ENCODE measurements at places on chromosomes 11 and 22.
A peak's percentile ranks its signal among the peaks of the same experiment; 100 is the strongest.

- no peak for DNase-seq
Measured at GRCh38 chr11:33913991-33914390, 22.1 kb upstream of the LMO2 start.

DNA sequence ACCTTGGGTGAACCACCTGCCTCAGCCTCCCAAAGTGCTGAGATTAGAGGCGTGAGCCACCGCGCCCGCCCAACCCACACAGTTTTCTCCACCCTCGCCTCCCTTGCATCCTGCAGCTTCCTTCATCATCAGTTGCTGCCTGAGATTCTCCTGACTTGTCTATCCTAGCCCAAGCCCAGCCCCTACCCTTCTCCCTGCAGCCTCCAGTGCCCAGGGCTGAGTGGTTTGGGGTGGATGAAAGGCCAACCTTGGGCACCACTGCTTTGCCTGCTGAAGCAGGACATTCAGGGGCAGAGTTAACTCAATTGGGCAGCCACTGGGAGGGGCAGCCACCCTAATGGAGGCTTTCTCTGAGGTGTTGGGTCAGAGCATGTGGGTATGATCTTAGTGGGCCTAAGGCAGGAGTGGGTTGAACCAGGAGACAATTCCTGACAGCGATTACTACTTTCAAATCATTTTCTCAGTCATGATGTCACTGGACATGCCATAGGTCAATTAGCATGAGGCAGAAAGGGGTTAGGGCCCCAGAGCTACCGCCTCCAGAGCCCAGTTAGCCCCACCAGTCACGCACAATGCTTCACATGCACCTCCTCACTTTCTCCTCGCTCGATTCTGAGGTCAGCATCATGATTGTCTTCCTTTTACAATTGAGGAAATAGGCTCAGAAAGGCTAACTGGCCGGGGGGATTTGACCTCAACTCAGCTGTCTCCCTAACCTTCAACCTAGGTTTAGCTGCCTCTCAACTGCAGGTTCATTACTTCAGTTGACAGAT, 1.0 kb upstream of the FKBP2 start:
- no peak for DNase-seq

DNA sequence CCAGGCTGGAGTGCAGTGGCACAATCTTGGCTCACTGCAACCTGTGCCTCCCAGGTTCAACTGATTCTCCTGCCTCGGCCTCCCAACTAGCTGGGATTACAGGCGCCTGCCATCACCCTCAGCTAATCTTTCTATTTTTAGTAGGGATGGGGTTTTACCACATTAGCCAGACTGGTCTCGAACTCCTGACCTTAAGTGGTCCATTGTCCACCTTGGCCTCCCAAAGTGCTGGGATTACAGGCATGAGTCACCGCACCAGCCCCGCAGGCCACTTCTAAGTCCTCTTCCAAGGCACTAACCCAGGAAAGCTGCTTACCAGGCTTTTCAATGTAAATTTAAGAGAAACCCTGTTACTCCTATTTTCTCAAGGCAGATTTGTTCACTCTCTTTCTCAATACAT, 50.4 kb downstream of the DENND5A start:
- DNase-seq: no peak

DNA sequence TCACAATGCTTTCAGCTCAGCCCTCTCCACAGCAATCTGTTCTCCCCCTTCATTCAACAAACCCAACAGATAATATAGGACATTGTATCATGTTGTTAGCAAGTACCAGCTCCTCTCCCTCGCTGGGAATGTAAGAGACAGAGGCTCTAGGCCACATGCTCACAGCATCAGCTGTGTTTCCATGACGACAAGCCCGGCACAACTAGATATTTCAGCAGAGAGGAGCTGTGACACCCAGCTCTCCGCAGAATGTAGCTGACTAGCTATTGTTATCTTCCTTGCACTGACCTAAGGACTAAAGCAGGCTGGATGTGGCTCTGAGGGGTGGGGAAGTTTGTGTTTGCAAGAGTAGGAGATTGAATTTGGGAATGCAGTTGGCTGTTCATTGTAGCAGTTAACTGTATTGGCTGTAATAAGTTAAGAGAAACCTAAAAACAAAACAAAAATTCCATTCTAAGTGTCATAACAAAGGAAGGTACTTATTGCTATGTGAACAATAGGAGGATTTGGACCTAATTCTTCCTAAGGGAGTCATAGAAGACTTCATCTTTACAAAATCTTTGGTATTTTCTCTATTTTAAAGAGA, 28.0 kb upstream of the RRAS2 start:
- no peak for DNase-seq

- no peak for DNase-seq
Measured at GRCh38 chr11:1756791-1757771, 6.6 kb downstream of the CTSD start.

DNA sequence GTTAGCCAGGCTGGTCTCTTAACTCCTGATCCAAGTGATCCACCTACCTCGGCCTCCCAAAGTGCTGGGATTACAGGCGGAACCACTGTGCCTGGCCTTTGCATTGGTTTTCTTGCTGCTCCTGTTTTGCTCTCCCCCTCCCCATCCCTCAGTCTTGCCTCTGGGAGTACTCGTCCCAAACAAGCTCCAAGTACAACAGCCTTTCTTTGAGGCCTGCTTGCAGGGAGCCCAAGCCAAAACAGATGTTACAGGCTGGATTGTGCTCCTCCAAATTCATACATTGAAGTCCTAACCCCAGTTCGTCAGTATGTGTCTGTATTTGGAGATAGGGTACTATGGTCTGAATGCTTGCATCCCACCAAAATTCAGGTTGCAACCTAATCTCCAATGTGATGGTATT, 8.6 kb downstream of the IGLL1 start:
- DNase-seq: no peak

DNA sequence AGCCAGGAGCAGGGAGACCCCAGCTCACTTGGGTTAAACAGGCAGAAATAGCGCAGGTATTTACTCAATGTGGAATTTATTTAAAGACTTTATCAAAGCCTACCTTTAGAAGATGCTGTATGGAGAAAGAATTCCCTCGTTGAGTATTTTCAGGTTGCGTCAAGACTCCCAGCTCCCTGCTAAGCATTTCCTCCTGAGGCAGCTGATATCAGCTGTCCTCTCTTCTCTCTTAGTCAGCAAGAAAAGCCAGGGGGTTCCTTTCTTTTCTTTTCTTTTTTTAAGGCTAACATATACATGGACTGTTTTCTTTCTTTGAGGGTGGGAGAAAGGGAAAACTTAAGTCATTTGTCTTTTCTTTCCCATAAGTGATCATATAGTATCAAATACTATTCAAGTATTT, 125.8 kb upstream of the POU2AF2 start:
- DNase-seq: no peak

DNA sequence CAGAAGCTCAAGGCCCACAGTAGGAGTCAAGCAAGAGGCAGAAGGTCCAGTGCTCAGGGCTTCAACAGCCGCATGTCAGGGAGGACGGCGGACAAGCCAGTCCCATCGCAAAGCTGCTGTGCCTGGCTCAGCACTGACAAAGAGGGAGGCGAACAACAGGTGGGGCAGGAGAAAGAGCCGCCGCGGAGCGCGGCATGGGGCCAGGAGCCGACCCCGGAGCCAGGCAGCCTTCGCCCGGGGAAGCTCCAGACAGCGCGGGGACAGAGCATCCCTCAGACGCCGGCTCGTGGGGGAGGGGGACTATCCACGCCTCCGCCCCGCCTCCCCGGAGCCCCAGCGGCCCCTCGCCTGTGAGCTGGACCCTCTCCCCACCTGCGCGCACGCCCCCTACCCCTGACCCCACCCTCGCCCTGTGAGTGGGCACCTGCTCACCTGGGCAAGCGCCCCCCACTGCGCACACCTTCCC, 369 bp downstream of the DHCR7 start:
- peak; percentile 32 for DNase-seq

GRCh38 chr11:11279956-11280689, 72.9 kb downstream of the CSNK2A3 start:
- no peak for DNase-seq

GRCh38 chr22:11629661-11630385, 3898.2 kb upstream of the OR11H1 start:
- no peak for DNase-seq

DNA sequence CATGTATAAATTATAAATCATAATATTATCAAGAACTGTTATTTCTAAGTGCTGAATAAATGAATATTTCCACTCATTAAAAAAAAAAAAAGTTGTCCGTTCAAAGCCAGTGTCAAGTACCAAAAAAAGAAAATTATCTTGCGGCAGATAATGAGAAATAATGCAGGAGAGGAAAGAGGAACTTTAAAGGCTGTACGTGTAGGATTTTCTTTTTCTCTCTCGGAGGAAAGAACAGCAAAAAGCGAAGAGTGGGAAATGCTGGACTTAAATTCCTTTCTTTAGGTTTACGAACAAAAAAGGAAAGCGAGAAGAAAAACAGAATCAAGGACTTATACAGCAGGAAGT, 999 bp upstream of the CCDC83 start:
- DNase-seq: no peak

DNA sequence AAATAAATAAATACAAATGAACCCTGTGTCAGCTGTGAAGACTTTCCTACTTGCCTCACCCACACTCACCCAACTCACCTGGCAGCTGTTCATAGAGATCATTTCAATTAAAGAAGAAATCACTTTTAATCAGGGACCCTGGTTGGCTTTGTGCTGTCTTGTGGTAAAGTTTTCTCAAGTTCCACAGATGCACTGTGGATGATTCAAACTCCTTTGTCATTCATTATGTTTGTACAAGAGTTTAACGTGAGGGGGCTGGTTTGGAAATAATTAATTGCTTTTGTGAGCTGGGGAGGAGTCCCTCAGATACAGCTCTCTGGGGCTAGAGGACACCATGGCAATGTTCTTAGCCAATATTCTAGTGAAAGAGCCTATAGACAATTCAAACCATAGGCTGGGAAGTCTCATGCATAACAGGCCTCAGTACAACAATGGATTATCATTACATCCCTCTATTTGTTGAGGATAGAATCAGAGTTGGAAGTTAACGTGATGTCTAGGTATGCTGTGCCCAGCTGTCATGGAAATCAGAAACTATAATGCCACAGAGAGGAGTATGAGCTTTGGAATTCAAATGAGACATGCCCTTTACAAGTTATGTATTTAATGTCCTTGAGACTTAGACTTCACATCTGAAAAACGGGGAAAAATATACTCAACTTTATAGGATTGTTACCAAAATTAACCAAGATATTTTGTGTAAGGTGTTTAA, 698.5 kb downstream of the KCNA4 start:
- no peak for DNase-seq

- DNase-seq: no peak
Measured at GRCh38 chr22:25110596-25110845, 89.1 kb upstream of the CRYBB3 start.

GRCh38 chr11:83835423-83835822, 549.3 kb upstream of the CCDC90B start:
- no peak for DNase-seq

GRCh38 chr22:24583221-24584165, 9.4 kb downstream of the LRRC75B start:
- no peak for DNase-seq

DNA sequence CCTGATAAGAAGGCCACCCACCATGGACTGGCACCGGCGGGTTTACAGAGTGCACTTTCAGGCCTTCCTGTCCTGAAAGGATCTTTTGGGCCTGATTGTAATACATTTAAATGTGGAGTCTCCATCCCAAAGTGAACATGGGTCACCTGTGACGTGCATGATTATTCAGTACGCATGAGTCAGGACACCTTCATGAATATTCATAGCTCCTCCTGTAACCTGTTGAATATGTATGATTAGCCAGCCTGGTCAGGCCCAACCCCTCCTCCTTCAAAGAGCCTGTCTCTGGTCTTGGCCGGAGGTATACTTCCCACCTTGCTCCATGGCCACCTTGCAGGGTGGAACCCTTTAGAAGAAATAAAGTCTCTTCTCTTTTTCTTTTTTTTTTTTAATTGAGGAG, 75.9 kb upstream of the NUP50 start:
- no peak for DNase-seq

- DNase-seq: no peak
Measured at GRCh38 chr11:45097721-45098493, 48.5 kb upstream of the PRDM11 start.

GRCh38 chr11:94563848-94564467, 3.2 kb upstream of the PIWIL4 start:
- no peak for DNase-seq

DNA sequence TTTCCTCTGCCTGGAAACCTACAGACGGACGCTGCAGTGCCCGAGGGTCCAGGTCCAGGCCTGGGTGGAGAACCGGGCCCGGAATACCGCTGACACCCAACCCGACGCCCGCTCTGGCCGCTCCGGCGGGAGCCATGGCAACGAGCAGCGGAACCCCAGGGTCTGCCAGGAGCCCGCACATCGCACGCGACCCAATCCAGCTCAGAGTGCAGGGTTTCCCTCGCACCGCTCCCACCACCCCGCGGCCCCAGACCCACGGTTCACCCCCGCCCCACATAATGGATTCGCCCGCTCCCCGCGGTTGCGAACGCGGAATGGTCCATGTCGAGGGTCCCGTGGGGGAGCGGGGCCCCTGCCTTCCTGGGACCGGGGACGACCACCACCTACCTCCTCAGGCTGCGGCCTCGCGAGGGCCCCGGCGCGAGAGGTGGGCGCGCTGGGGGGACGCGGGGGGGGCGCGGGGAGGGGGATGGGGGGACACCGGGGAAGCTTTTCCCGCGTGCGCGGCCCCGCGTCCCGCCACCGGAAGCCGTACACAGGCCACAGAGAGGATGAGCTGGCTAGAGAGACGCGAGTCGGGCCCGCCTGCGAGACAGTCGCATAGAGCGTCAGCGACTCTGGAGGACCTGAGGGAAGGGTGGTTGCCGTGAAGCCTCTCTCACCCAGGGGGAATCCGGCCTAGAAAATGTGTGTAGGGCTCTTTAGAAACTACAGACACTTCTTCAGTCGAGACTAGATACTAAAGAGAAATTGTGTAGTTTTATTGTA, at the start of gene SSRP1:
TSS of gene SSRP1 (minus strand) at position 550 of the 768 bp plus-strand sequence. CDS start 771 bp downstream, outside the sequence.
- peak; percentile 85 for DNase-seq

- no peak for DNase-seq
Measured at GRCh38 chr22:39603345-39603744, 32.8 kb downstream of the CACNA1I start.

GRCh38 chr11:102134597-102134996, 24.4 kb downstream of the YAP1 start:
- DNase-seq: no peak

DNA sequence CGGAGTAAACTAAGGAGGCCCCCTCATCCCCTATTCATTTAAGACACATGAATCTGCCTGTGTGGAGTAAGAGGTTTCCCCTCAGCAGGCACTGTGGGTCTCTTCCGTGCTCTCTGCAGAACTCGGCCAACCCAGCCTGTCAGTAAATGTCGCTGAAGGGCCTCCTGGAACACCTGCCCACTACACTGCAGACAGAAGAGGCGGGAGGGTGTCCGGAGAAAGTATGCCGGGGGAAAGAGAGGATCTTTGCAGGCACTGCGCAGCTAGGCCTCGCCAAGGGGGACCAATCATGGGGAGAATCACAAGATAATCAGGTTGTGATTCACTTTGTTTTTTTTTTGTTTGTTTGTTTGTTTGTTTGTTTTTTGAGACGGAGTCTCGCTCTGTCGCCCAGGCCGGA, 110.8 kb downstream of the MORC2 start:
- DNase-seq: no peak
